Transverse colon (tissue), 4 donors: ENCODE measurements at places on chromosomes 11 and 22. TPM values are rescaled to one million over a fixed set of nuclear protein-coding genes. Genes with fewer than 3 reads are reported as not detected.

GRCh38 chr22:30426388-30427353 lies 1.1 kb downstream of the MTFP1 start:
- peak; percentile 94 for DNase-seq

GRCh38 chr11:1586699-1587098 lies 1.6 kb upstream of the KRTAP5-1 start:
- no peak for DNase-seq

DNA sequence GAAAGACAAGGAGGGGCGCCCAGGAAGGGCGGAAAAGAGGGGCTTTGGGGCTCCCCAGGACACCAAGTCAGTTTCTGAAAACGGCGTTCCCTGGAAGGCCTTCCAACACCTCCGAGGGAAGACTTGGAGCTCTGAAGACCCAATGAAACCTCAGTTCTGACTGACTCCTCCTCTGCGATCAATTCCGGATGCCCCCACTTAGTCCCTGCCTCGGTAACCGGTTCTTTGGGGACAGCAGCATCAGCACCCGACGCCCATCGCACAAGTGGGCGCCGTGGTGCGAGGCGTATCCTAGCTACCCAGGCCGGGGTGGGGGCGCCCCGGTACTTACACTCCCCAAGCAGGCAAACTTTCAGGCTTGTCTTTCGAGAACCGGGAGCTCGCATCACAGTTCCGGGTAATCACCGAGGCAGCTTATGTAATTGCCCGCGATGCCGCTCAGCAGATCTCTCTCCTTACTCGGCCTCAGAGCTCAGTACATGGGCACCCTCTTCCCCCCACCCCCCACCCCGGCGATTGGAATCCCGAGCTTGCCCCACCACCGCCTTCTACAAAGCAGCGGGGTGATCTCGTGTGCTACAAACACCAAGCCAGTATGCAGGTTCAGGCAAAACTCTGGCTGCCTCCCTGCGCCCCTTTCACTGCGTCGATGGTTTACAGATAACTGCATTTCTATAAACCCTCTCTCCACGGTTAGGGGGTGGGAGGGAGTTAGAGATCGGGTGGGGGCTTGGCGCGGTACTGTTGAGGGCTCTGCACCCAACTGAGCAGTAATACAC lies 2.0 kb downstream of the TENM4 start:
- DNase-seq = peak; percentile 18

- no peak for DNase-seq
These were observed 3.8 kb upstream of the SCGB1D1 start for GRCh38 chr11:62186195-62186594.

GRCh38 chr11:9711454-9712307 lies 47.8 kb downstream of the SWAP70 start:
- no peak for DNase-seq

GRCh38 chr11:31788085-31788484 lies 23.0 kb downstream of the PAX6 start:
- DNase-seq = no peak

DNA sequence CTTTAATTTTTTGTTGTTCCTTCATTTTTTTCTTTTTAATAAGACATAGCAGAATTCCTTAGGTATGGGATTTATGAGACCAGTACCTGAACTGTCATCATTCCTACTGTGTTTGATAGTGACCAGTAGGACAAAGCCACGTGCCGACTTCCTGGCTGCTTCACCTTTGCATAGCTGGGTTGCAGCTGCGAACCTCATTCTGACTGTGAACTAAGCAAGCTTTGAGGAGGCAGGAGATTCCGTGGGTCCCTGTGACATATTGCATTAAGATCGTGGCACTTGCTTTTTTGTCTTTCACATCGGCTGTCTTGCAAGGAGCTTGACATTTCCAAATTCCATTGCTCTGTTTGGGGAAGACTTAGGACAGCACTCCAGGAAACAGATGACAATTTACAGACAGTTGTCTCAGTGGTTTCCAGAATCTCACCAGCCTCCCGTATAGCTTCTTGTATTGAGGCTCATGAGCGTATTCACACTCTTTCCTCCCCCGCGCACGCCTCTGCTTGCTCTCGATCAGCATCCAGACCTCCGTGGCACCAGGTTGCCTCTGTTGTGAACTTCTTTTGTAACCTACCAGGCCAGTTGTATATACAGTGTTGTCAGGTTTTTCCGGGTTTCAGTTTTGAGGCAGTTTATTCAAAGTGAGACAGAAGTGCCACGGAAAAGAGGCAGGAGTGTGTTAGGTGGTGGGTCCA lies 101.7 kb downstream of the CWC15 start:
- no peak for DNase-seq

DNA sequence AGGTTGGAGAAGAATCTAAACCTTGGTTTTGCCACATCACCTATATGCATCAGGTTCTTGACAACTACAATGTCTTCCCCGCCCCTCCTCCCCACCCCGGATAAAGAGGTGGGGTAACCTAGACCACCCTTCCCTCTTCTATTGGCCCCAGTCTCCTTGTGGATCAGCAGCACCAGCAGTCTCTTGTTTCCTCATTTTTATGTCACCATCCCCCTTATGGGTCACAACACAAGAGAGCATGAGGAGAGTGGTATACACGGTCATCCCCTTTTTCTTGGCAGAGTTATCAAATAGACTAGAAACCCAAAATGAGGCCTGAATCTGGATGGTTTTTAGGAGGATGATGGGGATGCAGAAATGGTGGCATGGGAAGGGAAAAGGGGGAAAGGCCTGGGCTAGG lies 1.2 kb downstream of the MS4A4E start:
- no peak for DNase-seq

GRCh38 chr11:83571302-83571701 lies 285.1 kb upstream of the CCDC90B start:
- DNase-seq = no peak

- DNase-seq = no peak
These were observed 43.6 kb upstream of the NTM start for GRCh38 chr11:131326829-131327228.

Gene C22orf31
- total RNA-seq = not detected

Gene TRAF6
- 0.80 TPM for total RNA-seq

Gene C11orf42
- total RNA-seq = not detected

Gene HEPACAM
- total RNA-seq = not detected

Gene E2F8
- 1.2 TPM for total RNA-seq
